EH (cell line): ENCODE measurements at places on chromosomes 1 and 21.

- no peak for DNase-seq
Observed at GRCh38 chr1:110504226-110504625, 14.7 kb downstream of the KCNA10 start.

- DNase-seq: no peak
Observed at GRCh38 chr21:44583800-44584147, 3.4 kb upstream of the KRTAP10-5 start.

DNA sequence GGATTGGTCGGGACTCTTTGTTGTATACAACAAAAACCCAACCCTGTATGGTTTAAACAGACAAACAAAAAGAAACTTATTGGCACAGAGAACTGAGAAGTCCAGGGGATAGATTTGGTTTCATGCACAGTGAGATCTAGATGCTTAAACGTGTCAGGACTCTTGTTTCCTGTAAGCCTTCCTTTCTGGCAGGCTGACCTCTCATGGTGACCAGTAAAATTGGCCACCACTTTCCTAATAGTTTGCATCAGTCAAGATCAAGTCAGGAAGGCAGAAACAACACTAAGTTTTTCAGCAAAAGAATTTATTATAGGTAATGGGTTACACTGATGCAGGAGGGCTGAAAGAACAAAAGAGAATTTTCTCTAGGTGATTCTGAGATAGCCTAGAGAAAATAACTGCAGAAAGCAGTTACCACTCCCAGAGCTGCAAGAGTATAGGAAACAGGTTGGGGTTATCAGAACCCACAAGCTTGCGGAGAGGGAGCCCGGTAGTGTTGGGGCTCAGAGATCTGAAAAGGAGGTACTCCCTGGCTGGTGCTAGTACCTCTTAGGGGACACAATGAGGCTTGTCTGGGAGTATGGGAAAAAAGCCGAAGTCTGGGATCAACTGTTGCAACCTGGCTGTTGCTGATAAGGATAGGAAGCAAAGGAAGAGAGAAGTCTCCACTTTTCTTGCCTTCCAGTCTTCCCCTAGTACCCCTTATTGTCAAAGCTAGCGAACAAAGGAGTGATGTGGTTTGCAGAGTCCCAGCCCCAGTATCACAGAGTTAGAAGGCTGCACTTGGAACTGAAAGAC is 21.4 kb downstream of the CITED4 start:
- DNase-seq: peak; percentile 23

DNA sequence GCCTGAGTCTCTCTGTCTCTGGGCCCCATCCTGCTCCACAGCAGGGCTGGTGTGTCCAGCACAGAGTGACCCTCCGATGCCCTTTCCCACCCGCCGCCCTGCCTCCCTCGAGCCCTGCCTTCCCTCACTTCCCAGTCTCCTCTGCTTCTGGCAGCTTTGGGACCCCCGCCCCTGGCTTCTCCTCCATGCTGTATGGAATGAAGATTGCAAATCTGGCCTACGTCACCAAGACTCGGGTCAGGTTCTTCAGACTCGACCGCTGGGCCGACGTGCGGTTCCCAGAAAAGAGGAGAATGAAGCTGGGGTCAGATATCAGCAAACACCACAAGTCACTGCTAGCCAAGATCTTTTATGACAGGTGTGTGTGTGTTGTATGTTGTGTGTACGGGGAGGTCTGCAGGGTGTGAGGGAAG is 14.3 kb downstream of the MOV10 start:
- DNase-seq: no peak

DNA sequence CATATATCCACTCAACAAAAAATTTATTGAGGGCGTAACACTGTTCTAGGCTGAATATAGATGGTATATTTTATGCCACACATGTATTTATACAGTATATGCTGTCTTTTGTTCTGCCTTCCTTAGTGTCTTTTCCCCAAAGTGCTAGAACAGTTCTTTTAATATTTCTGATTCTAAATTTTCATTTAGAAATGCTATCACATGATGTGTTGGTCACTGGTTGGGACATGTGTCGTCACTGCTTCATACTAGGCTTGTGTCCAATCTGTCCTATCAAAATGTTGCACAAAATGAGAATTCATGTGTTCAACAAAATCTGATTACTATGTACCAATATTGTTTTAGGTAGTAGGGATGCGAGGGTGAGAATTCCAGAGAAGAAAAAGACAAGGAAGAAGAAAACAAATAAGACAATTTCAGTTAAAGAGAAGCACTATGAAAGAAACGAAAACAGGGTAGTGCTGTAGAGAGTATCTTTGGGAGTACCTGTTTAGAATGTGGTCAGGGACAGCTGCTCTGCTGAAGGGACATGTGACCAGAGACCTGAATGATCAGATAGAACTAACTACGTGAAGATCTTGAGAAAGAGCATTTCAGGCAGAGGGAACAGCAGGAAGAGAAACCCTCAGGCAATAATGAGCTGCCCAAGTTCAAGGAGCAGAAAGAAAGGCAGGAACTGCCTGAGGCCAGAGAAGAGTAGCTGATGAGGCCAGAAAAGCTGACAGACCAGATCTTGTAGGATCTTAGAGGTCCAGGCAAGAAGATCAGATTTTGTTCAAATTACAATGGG is 1.3 kb downstream of the KMO start:
- peak; percentile 19 for DNase-seq

- DNase-seq: no peak
Observed at GRCh38 chr21:16768096-16768495, 744.7 kb upstream of the CXADR start.

- no peak for DNase-seq
Observed at GRCh38 chr1:110338309-110338885, 780 bp upstream of the RBM15 start.

GRCh38 chr1:175848329-175848728 is 104.9 kb upstream of the TNR start:
- DNase-seq: no peak

- DNase-seq: peak; percentile 86
Observed at GRCh38 chr1:183956559-183957188, 80.9 kb downstream of the COLGALT2 start.

DNA sequence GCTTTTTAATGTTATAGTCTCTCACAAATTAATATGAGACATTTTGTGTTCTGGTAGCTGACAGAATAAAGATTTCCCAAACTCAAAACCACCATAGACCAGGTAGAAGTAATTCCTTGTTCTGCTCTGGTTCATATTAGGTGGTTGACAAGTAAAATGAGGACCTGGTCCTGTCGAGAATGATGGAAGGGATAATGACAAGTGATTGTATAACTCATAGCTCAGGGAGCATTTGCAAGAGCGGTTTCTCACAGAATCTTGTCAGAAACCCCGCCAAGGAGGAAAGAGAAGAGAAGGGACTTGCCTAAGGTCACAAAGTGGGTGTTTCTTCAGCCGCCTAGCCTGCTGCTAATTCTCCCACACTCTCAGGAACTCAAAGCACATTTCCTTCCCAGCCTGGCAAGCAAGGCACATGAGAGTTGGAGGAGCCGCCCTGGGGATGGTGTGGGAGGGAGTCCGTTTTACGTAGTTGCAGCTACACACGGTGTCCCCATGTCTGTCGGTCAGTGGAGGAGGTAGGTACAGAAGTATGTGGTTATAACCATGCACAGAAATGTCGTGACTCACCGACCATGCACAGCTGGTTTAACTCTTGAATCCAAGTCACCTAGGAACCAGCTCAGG is 46.5 kb downstream of the SAMD13 start:
- no peak for DNase-seq

DNA sequence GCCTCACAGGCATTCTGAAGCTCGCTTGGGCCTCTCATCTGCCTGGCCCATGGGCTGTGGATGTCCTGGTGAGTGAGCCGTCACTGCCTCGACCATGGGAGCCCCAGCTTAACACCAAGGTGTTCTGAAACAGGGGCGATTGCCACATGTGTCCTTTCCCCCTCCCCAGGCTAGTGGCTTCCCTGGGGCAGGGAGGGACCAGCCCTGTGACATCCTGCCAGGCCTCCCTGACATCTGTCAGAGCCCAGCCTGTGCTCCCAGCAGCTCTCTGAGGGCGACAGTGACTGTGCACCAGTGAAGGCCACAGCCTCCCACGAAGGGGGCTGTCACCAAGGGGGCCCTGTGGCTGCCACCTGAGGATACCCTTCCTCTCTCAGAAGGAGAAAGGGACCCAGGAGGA is 35.9 kb upstream of the CCDC27 start:
- DNase-seq: no peak
